ENCODE measurements at places on chromosomes 13 and 19. TPM values are rescaled to one million over a fixed set of nuclear protein-coding genes. Genes with fewer than 3 reads are reported as not detected.

- ATAC-seq, result no peak
Measured at GRCh38 chr13:73967397-73968165, 166.6 kb downstream of the KLF12 start.

- ATAC-seq, result no peak
Measured at GRCh38 chr19:34480971-34481841, at the start of gene WTIP. TSS of gene WTIP (plus strand) at chr19:34481758. CDS start at chr19:34481975, 217 bp downstream.

GRCh38 chr13:57665481-57665880 lies 33.9 kb downstream of the PCDH17 start:
- no peak for ATAC-seq

DNA sequence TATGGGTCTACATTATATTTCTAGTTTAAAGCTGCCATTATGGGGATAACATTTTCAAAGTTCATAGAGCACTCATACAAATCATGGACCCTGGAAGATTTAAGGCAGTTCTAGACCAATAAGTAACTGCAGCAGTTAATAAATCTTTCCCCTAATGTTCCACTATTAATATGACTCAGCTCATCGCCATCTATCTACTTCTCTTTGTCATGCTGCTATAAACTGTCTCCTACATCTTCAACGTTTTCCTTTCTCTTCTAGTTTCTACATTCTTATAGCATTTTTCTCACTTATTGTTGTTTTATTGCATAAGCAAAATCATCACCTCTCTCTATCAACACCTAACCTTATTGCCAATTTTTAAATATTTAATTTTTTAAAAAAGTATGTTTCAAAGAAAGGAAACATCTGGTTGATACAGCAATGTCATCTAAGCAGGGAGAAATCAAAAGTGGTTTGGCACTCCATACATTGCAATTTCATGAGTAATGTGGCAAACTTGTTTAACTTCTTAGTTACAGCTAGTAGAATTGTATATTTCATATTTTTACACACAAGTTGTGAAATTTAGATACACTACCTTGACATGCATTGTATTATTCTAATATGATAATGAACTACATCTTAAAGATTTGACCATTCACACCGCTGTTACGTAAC lies 1500.4 kb upstream of the MIR17HG start:
- no peak for ATAC-seq

GRCh38 chr19:52962394-52963246 lies at the start of gene ZNF816:
TSS of gene ZNF816 (minus strand) at chr19:52962881. CDS start at chr19:52956089, 6,792 bp downstream.
- ATAC-seq, result peak; percentile 100

DNA sequence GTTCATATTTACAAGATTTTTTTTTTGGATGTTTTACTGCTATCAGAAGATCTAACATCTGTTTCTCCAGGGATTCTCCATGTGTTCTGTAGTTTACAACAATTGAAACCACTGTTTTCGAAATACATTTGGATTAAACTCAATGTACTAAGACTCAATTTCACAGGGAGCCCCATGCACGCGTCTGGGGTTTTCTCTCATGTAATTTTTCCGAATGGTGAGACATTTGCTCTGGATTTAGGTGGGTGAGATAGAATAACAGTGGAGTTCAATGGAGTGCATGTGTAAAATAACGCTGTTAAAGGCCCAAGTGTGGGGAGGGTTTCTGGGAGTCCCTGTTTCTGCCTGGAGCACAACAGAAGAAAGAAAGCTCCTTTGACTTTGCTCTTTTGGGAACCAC lies 330.3 kb downstream of the TSHZ3 start:
- no peak for ATAC-seq

- ATAC-seq, result no peak
Measured at GRCh38 chr13:44125943-44126469, 246.3 kb downstream of the LACC1 start.

Gene HIPK4
- not detected for total RNA-seq
